GM23338 (cell line): ENCODE measurements at places on chromosomes 3 and 15. TPM values are rescaled to one million over a fixed set of nuclear protein-coding genes. Genes with fewer than 3 reads are reported as not detected.

Gene MOBP
- not detected in 2 replicates for polyA plus RNA-seq

Gene NR2F2
- polyA plus RNA-seq = 0.16 and 0.23 TPM in 2 replicates

DNA sequence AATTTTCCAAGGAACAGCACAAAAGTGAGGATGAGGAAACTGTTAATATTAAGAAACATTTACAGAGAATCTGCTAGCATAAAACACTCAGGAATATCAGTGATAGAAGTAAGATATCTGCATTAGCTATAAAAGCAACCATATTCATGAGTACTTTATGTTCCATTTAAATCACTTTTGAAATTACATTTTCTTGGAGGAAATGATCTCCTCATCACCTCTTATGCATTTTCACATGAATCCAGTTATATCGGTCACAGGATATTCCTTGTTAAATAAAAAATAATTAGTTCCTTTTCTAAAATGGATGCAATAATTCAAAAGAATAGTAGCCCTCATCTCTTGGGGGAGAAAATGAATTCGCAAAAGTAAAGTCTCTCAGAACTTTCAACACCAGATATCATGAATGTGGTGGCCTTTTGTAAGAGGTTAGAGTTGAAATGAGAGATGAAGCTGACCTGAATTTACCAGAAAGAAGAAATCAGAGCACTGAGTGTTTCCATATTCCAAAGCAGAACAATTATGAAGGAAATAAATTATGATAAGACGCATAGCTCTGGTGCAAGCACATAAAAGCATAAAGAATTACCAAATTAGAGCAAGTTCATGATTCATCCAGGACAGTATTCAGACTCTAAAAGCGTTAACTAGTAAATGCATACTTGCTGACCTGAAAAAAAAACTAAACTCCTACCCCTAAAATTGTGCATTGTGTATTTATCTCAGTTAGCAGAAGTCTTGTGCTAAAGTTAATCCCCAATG, 321.9 kb upstream of the CCDC54 start:
- no peaks in the 10 kb centered on the region for H3K36me3 ChIP-seq
- H3K4me1 ChIP-seq = no peaks in the 10 kb centered on the region
- H3K27me3 ChIP-seq = no peaks in the 10 kb centered on the region
- no peak overlapping the region for H3K27ac ChIP-seq

- no peak for DNase-seq
- H3K36me3 ChIP-seq = peaks cover 37% of the 10 kb centered on the region; the same call in 1 of the 2 replicates
- no peak overlapping the region for H3K27ac ChIP-seq
- H3K27me3 ChIP-seq = no peaks in the 10 kb centered on the region
These were observed 7.8 kb downstream of the RAB5A start for GRCh38 chr3:19954676-19955075.

DNA sequence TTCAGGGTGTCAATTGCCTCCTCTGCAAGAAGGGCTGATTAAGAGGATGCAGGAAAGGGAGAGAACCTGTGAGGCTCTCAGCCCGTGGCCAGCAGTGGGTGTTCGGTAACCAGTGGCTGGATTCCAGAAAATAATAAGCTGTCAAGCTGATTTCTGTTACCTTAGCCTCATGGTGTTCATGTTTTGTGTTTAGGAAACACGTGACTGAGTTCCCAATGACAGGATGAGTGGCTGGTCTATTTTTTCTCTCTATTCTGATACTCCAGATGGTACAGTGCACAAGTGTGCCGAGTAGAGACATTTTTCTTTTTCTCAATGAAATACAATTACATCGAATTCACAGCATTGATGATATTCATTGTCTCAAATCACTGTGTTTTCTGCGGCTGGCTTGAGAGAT, 43.6 kb downstream of the EDEM1 start:
- no peaks in the 10 kb centered on the region for H3K4me1 ChIP-seq
- DNase-seq = no peak
- no peaks in the 10 kb centered on the region for H3K27me3 ChIP-seq

GRCh38 chr3:187665764-187666402, 4.3 kb downstream of the SST start:
- H3K4me3 ChIP-seq = no peak overlapping the region
- H3K27me3 ChIP-seq = peaks cover 6% of the 10 kb centered on the region
- H3K4me1 ChIP-seq = peaks cover 8% of the 10 kb centered on the region; the same call in 1 of the 2 replicates
- no peaks in the 10 kb centered on the region for H3K36me3 ChIP-seq
- H3K27ac ChIP-seq = no peak overlapping the region

Gene LRRC57
- 3.9 and 5.4 TPM in 2 replicates for polyA plus RNA-seq

Gene WDR93
- polyA plus RNA-seq = not detected in 2 replicates
